Testis (tissue), 5 donors: ENCODE measurements at places on chromosomes 2 and 18. TPM values are rescaled to one million over a fixed set of nuclear protein-coding genes. Genes with fewer than 3 reads are reported as not detected.

DNA sequence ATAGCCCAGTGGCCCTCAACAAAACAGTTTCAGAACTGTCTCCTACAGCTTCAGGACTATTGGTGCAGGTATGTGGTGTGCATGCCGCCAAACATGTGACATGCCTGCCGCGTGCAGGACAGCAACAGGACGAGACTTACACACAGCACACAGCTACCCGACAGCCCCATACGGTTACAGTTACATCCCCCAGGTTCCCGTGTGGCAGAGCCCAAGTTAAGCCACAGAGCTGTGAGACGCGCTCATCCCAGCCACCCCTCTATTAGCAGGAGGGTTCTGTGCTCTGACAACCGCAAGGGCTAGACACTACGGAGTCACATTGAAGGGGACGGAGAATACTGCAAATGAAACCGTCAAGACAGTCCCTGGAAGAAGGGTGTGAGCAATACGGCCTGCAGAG is 16.4 kb upstream of the TUBB6 start:
- no peak for DNase-seq

DNA sequence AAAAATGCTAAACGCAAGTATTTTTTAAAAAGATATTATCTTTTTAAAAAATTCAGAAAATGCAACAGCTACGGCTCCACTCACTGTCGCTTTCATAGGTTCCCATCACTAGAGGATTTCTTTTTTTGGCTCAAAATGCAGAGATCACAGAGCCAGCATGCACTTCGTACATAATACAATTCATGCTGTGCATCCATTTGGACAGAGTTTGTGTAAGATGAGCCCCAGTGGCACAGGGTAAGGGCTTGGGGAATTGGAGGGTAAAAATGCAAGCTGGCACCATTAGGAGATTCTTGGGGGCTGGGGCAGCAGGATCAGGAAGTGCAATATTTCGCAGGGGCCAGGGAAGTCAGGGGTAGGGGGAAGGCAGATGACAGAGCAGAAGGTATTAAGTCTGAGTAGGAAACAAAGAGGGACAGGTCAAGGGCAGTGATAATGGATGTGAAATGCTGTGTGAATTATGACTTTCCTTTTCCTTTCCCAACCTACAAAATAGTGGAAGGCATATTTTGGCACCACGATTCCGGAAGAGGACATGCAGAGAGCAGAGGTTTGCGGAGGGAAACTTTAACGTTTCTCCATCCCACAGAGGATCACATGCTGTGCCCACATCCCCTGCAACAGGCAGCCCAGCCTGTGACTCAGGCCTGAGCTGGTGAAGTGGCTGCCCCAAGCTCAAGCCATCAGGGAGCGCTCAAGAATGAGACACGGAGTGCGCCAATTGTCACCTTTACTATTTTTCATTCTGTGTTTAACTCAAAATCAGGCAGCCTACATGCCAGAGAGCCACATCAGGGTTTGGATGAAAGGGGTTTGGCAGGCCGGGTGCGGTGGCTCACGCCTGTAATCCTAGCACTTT is 4.7 kb downstream of the CAPG start:
- no peak for DNase-seq

- DNase-seq = no peak
Observed at GRCh38 chr2:95012881-95013550, 12.5 kb upstream of the MAL start.

GRCh38 chr2:11767779-11768178 is 21.3 kb downstream of the LPIN1 start:
- no peak for DNase-seq

Gene PLB1
- total RNA-seq = 7.6 TPM

Gene SPIRE1
- 46.8 TPM for total RNA-seq

GRCh38 chr18:12882453-12883371 is 1.3 kb downstream of the PTPN2 start:
- no peak for DNase-seq

GRCh38 chr2:241777170-241777685 is 606 bp downstream of the GAL3ST2 start:
- DNase-seq = peak; percentile 9

GRCh38 chr18:2572892-2573291 is 1.5 kb downstream of the NDC80 start:
- DNase-seq = no peak

Gene SIX2
- total RNA-seq = 1.1 TPM

GRCh38 chr18:46334868-46335281 is 230.7 kb downstream of the HAUS1 start:
- peak; percentile 24 for DNase-seq
